ENCODE measurements at places on chromosomes 2 and 18.

DNA sequence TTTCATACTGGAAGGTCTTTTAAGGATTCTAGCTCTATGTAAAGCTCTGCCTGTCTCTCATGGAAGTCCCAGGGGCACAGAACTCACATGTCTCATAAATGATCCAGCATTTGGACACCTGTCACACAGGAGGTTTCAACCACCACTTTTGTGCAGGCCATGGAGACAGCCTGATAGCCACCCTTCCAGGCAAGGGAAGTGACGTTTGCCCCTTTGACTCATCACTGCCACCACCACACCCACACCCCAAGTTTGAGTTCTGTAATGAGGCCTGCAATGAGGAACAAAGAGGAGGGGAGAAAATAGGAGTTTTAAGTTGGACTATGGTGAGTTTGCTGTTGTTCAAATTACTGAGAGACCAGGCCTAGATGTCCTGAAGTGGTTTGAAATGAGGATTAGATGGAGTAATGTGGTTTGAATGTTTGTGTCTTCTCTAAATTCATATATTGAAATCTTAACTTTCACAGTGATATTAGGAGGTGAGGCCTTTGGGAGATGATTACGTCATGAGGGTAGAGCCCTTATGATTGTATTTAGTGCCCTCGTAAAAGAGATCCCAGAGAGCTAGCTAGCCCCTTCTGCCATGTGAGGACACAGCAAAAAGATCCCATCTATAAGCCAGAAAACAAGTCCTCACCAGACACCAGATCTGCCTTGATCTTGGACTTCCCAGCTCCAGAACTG lies 175.3 kb upstream of the EPHA4 start:
- no peak for DNase-seq

DNA sequence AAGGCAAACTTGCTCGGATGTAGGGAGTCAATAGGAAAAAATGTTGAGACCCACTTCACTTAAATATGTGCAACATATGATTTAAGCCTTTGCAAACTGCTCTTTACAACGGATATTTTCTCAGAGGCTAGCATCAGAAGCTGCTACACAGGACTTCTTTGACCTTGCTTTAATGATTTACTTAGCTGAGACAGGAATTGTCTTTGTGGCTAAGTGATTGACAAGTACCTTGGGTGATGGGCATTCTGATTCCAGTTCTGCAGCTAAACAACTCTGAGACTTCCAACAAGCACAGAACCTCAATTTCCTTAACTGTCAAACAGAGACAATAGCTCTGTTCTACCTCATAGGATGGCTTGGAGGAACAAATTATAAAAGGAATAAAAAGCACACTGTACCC lies 150.2 kb downstream of the NCKAP5 start:
- no peak for DNase-seq

DNA sequence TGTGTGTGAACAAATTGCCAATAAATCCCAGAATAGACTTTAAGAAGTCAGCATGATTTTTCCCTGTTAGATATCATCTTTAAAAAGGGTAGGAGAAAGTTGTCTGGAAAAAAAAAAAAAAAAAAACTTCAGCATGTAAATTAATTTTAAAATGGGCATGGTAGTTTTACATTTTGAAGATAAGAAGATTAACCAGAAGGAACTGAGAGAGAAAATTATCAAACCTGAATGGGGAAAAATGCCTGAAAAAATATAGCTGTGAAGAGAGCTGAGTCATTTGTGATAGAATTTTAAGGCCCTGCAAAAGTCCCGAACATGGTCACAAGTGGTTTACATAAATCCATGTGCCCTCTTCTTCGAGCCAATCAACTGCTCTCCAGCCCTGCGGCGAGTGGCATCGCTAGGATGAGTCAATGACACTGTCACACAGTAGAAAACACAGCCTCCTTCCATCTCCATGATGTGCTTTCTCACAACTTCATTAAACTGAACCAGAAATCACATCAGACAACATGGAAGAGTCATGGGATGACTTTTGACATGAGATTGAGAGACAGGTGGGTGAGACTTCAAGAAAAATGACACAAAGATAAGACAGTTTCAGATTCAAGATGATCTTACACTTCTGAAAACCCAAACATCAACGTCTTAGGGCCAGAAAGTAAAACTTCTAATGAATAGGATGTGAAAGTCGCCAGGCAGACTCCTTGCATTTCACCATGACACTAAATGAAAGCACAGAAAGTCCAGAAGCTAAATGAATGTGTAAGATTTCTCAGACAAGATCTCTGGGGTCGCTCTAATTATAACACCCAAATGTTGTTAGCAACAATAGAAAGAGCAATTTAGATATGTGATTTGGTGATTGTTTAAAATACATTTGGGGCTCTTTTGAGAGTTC lies 273.0 kb upstream of the ID2 start:
- no peak for DNase-seq

DNA sequence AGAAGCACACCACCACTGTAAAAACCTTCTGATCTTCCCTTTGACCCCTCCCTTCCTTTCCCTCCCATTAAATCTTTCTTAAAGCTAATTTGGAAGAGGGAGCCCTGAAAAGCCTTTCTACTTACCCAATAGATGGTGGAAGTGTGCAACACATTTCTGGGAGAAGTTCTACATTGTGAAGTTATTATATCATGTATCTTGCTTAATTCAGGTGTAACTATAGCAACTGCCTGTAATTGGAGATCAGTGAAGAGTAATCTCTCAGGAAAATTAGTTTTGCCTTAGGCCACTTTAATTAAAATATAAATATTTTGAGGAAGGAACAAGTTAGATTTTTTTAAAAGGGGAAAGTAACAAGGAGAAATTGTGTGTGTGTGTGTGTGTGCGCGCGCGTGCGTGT lies 266.0 kb downstream of the SH3BP4 start:
- DNase-seq: peak; percentile 63

- peak; percentile 61 for DNase-seq
Measured at GRCh38 chr2:66915237-66915636, 480.3 kb downstream of the MEIS1 start.

- peak; percentile 50 for DNase-seq
Measured at GRCh38 chr2:140650825-140651224, 1480.0 kb downstream of the LRP1B start.

- DNase-seq: no peak
Measured at GRCh38 chr2:215241791-215242305, 70.0 kb upstream of the ATIC start.

DNA sequence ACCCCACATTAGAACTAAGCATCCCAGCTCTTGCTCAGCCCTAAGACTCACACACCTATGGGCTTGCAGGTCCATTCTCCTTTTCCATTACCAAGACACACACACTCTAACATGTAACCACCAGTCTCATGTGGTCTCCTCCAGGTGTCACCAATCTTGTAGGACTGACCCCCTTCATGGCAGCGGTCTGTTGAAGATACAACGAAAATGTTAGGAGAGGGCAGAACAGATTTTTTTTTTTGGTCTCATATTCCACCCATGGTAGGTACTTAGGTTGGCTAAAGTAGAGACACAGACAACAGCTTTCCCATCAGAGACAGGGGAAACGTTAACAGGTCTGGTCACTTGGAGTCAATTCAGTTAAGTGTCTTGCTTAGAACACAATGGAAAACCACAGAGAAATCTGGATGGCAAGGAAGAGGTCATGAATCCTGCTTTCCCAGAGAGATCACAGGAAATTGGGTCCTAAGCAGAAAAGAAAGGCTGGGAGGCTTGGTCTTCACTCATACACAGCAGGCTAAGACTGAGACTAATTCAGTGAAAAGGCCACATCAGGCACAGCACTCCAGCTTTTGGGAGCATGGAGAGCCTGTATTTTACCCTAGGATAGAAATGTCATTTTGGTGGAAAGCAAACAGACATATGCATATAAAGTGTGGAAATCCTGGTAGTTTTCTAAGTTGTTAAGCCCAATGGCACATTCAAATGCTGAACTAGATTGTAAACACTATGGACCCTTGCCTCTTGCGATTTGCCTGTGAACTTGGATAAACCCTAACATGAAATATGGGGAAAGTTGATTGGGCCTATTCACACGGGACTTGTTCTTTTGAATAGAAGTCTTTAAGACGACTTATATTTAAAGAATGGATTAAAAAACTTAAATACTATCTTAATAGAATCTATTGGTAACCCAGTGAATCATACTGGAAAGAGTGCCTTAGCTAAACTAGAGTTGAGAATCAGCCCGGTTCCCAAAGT lies 3.8 kb downstream of the FN1 start:
- peak; percentile 25 for DNase-seq

GRCh38 chr2:113054066-113054465 lies 1.4 kb upstream of the IL36B start:
- DNase-seq: no peak

Measured in adipocyte (in vitro differentiated cells).